Naive thymus-derived CD8-positive, alpha-beta T cell (primary cell): ENCODE measurements at places on chromosomes 16 and 17. TPM values are rescaled to one million over a fixed set of nuclear protein-coding genes. Genes with fewer than 3 reads are reported as not detected.

The C16orf46 gene
- polyA plus RNA-seq, result 0.16 TPM

The SOST gene
- not detected for polyA plus RNA-seq

The RASL10B gene
- 0.06 TPM for polyA plus RNA-seq

The PRSS27 gene
- not detected for polyA plus RNA-seq

The MARCHF10 gene
- 1.7 TPM for polyA plus RNA-seq

The QRICH2 gene
- 0.13 TPM for polyA plus RNA-seq

The NOG gene
- polyA plus RNA-seq, result 49.9 TPM

The CLDN6 gene
- not detected for polyA plus RNA-seq

The SCNN1B gene
- not detected for polyA plus RNA-seq

The SLC16A13 gene
- polyA plus RNA-seq, result 0.97 TPM
